Stimulated activated CD8-positive, alpha-beta memory T cell treated with anti-CD3 and anti-CD28 coated beads, Interleukin-7, amount 100 ng/mL, for 1 hour (primary cell): ENCODE measurements at places on chromosomes 4 and X.

DNA sequence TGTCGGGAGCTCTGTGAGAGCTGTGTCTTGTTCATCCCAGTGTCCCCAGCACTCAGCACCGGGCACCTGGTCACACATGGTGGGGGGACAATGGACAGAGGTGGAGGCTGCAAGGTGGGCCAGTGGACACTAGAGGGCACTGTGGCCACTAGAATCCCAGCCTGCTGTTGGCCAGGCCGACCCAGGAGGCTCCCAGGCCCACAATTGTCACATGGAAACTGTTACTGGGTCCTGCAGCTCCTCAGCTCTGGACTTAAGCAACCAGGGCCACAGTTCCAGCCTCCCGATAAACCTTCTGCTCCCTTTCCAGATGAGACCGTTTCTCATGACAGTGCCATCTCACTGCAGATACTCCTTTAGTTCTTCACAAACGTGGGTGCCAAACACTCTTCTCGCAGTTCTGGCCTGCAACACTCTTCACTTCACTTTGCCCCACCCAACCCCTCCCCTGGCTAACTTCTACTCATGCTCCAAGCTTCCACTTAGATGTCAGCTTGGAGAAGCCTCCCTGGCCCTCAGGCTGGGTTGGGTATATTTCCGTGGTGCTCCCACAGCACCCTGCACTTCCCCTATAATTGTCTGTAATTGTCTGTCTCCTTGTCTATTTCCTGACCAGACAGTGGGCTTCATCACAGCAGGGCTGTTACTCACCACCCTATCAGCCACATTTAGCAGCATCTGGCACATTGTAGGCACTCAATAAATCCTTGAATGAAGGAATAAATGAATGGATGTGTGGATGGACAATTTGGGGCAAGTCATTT lies 3.5 kb upstream of the IQSEC2 start:
- DNase-seq, result peak; percentile 15

DNA sequence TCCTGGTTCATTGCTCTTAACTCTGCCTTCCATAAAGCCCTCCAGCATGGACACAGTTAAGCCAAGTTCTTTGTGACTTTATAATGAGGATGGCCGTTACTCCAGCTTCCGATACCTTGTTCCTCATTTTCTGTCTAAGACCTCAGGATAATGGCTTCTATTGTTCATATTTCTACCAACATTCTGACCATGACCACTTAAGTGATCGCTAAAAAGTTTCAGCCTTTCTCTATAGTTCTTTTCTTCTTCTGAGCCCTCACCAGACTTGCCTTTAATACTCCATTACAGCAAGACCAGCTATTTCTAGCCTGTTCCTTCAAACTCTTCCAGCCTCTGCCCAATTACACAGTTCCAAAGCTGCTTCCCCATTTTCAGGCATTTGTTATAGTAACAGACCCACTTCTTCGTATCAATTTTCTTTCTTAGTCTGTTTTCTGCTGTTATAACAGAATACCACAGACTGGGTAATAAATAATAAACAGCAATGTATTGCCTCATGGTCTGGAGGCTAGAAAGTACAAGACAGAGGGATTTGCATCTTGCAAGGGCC lies 12.3 kb downstream of the RNF175 start:
- DNase-seq, result no peak

GRCh38 chr4:39032218-39033085 lies at the start of gene TMEM156:
TMEM156 (minus strand) TSS chr4:39032409; CDS start chr4:39032313, 96 bp downstream.
- DNase-seq, result no peak

GRCh38 chrX:63503541-63503940 lies 152.4 kb upstream of the SPIN4 start:
- DNase-seq, result no peak

GRCh38 chrX:71103110-71103983 lies 3.2 kb downstream of the CXorf65 start:
- no peak for DNase-seq

GRCh38 chr4:120927801-120928409 lies 5.4 kb upstream of the PRDM5 start:
- no peak for DNase-seq

DNA sequence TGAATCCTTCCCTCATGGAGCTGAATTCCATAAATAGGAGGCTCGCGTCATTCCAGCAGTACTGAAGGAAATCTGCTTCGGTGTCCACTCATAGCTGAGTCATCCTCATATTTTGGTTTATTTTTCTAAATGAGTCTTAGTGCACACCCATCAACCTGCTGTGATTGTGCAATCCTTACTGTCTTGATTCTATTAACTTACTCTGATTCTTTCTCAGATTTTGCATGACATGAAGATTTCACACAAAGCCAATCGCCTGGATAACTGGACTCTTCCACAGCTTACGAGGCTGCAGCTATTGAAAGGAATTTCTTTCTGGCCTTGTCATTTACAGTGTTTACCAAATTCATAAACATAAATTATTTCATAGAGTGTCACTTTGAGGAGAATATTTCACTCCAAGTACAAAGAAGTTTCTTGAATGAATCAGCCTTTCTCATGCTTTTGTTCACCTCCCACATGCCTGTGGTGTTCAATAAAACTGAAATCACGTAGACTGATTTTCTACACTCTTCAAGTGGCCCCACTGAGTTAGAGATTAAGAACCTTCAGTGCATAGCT lies 207.6 kb upstream of the SLITRK2 start:
- no peak for DNase-seq
